ENCODE measurements at places on chromosomes 7 and 10.

GRCh38 chr10:103905441-103905840 is 12.5 kb downstream of the STN1 start:
- no peak for DNase-seq

DNA sequence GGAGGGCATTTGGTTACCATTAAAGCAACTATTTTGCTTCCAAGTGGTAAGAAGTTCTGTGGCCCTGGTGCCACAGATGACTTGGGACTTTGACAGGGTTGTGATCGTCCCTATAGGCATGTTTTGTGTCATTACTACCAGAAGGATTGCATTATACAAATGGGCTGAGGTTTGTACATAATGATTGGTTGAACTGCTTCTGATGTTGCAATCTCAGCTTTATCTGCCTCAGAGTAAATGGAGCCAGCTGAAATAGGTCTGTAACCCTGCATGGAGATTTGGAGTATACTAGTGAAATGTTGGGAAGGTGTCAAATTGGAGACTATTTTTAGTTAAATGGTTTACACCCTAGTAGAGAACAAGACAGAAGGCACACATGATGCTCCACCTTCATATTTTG is 46.1 kb upstream of the SEPTIN7 start:
- no peak for DNase-seq

DNA sequence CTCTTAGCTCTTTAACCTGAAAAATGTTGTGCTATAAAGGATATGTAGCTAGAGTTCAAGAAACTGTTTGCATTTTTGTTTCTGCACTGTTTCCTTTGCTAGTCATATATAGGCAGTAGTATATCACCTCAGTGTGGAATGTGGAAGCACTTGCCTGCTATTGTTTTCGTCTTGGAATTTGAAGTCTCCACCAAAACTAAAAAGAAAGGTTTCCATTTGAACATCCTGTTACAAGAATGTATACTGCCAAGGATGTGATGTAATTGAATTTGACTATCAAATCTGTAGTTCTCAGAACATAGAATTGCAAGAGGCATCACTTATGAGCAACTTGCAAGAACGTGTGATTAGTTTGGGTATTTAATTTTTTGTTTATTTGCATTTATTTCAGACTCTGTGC is 51.1 kb upstream of the MEOX2 start:
- no peak for DNase-seq

- peak; percentile 89 for DNase-seq
Observed at GRCh38 chr7:116259871-116260440, 49.6 kb downstream of the TES start.

DNA sequence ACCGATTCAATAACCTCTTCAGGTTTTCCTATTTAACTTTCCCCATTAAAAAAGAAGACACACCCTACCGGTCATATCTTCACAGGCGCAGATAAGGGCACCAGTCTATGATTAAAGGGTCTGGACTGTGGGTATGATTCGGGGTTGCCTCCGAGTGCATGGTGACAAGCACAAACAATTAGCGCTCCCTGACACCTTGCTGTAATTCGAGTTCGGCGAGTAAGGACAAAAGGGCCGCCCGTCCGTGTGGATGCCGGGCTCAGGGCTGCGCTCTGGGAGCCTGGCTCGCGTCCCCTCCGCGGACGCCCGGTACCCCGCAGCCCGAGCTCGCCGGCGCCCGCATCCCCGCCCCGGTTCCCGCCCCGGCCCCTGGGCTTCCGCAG is 111.9 kb upstream of the RHEB start:
- DNase-seq = peak; percentile 41

GRCh38 chr7:158321056-158321700 is 266.4 kb downstream of the PTPRN2 start:
- DNase-seq = no peak

GRCh38 chr7:69603937-69604494 is 5.7 kb downstream of the AUTS2 start:
- no peak for DNase-seq

- DNase-seq = no peak
Observed at GRCh38 chr7:64947252-64948000, 43.4 kb downstream of the ZNF117 start.

- DNase-seq = no peak
Observed at GRCh38 chr10:43884501-43885105, 235.9 kb upstream of the ZNF32 start.

DNA sequence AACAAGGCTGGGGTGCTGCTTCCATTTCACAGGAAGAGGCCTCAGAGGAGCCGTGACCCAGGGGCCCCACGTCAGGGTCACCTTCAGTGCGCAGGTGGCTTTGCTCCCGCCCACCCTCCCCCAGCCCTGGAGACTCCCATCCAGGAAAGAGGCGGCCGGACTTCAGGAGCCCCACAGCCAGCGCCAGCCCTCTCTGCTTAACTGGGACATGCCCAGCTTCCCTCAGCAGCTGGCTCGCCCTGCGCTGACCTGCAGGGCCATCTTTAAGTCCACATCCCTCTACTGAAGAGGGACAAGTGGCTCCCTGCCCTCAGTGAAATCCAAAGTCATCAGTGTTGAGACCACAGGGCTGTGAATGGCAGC is 141.9 kb upstream of the PPP2R2D start:
- no peak for DNase-seq

- no peak for DNase-seq
Observed at GRCh38 chr10:93406364-93407145, 75.6 kb downstream of the MYOF start.

DNA sequence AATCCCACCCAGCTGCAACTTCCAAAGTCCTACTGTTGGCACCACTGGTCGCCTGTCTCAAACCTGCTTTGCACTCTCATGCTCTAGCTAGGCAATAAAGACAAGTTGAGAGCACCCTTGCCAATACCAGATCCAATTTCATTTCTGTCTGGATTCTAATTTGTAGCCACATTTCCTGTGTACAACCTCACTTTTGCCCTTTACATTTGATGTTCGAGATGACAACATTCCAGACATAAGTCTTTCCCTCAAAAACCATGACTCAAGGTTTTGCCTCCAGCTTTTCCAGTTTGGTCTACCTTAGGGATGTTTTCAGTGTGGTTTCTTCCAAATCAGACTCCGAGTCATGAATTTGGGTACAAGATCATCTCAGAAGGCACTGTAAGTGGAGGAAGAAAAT is 309.0 kb downstream of the GPAM start:
- peak; percentile 15 for DNase-seq

DNA sequence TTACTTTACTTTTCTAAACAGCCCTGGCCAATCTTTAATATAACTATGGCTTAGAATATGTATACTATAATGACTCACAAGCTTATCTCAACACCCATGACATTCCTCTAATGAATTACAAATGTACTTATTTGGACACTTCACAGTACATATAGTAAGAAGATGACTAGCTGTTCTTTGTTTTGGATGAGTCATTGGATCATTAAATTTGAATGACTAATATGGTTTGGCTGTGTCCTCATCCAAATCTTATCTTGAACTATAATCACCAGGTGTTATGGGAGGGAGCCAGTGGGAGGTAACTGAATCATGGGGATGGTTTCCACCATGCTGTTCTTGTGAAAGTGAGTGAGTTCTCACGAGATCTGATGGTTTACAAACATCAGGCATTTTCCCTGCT is 807.5 kb upstream of the SORCS1 start:
- peak; percentile 89 for DNase-seq

Measured in MCF 10A (cell line).